ENCODE measurements at places on chromosomes 3 and 15. TPM values are rescaled to one million over a fixed set of nuclear protein-coding genes. Genes with fewer than 3 reads are reported as not detected.

- no peak for DNase-seq
Measured at GRCh38 chr3:185943760-185944106, 5.9 kb upstream of the TRA2B start.

TMEM87A gene
- total RNA-seq = 42.4 TPM

DNA sequence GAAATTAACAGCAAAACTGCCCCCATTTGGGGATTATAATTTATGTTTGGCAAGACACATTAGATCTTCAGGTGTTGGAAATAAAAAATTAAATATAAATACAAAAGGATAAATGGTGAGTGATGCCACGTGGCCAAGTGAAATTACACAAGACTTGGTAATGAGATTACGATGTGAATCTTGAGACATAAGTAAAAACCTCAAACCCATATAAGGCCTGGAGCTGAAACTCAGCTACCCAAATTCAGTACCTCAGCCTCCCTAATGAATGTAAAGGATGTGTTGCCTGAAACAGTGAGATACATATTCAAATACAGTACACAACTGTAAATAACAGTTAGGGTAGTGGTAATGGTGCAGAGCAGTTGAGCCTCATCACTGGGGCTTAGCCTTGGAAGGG, 1146.6 kb downstream of the OTOL1 start:
- DNase-seq = no peak

IL20RB gene
- 1.1 TPM for total RNA-seq

DNA sequence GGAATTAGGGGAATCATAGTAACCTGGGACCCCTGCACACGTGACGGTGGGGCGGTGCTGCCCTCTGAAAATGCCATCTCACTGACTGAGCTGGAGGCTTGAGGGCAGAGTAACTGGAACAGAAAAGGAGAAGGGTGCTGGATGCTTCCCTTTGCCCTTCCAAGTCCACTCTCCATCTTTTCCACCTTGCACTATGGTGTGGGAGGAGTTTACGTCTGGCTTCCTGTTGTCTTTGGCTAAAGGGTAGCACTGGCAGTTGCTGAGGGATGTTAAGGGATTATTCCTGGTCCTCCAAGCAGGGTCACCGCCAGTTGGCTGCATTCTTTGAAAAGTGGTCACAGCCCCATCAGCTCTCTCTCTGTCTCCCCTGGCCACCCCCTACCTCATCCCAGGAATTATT, 129.4 kb upstream of the SNTN start:
- DNase-seq = peak; percentile 37

GRCh38 chr3:55885721-55886120, 398.6 kb upstream of the WNT5A start:
- DNase-seq = peak; percentile 39

DNA sequence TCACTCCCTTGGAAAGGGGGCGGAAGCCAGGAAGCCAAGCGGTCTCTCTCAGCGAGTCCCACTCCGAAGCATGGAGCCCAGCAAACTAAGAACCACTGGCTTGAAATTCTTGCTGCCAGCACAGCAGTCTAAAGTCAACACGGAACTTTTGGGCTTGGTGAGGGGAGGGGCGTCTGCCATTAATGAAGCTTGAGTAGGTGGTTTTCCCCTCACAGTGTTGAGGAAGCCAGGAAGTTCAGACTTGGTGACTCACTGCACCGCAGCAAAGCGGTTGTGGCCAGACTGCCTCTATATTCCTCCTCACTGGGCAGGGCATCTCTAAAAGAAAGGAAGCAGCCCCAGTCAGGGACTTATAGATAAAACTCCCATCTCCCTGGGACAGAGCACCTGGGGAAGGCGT, 665.4 kb upstream of the CBLB start:
- DNase-seq = peak; percentile 97

DNA sequence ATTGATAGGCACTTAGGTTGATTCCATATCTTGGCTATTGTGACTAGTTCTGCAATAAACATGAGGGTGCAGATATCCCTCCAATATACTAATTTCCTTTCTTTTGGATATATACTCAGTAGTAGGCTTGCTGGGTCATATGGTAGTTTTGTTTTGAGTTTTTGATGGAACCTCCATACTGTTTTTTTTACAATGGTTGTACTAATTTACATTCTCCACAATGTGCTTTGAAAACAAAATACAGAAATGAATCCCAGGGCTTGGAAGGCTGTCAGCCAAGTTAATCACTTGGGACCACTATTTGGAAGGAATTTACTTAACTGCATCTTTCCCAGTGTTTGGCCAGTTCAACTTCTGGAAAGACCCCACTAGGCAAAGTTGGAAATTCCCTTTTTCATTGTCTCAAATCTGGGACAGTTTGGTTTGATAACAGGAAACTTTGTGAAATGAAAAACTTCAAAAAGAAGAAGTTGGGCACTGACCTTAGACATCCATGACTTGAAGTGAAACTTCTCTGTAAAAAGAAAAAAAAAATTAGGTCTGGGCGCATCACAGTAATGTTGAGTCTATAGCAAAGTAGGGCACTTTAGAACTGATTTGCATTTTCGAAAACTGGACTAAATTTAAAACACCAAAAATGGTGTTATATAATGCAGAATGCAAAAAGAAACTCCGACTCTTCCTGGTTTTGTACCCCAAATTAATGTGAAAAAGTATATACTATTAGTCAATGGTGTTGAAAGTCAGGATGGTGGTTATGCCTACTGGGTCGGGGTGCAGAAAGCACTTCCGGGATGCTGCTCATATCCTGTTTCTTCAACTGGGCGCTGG, 6.0 kb downstream of the CTSH start:
- no peak for DNase-seq

DNA sequence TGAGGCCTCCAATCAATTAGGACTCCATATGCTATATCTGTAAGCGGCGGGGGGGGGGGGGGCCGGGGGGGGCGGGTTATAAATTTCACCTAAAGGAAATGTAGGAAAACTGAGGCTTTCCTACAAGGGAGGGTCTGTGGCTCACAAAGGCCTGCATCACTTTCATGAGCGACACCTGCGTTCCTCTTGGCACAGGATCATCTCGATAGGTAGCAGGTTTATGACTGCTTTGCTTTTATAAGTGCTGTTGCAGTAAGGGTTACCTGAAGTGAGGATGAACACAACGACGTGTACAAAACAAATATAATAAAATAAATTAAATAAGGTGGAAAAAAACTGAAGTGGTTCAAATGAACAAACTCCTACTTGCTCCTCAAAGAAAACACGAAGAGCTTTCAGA, 194.3 kb downstream of the FOXP1 start:
- DNase-seq = no peak

DNA sequence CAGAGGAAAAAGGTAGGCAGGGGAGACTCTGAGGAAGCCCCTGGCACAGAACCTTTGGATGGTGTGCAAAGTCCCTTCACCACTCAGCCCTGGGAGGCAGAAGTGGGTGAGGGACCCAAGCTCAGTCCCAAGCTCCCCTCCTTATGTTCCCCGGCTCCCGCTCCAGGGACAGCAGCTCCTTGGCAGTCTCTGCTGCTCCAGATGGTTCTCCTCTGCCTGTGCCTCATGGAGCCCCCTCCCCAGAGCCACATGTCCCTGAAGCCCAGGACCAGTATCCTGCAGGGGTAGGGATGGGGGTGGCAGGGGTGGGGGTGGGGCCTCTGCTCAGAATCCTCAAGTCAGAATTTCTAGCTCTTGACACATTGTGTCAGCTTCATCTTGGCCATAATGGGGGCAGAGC, 8.0 kb upstream of the CAMKV start:
- DNase-seq = no peak

OXSR1 gene
- total RNA-seq = 35.6 TPM

DNA sequence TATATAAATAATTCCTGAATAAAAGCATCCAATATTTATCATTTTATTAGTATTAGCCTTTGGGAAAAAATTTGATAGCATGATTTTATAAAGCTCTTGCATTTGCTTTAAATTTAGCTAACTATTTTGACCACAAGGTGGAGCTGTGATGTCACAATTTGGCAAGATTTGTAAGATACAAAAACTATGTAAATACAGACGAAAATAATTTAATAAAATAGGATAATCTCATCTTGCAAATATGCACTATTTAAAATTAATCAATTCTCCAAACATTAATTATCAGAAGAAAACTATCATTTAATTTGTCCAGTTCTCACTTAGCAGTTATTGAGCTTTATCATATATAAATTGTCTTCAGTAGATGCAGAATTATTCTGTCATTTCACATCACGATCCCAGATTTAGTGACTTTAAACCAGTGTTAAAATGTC, 95.4 kb downstream of the PLOD2 start:
- peak; percentile 41 for DNase-seq

- DNase-seq = no peak
Measured at GRCh38 chr15:65392368-65392767, 14.6 kb upstream of the IGDCC3 start.

DNA sequence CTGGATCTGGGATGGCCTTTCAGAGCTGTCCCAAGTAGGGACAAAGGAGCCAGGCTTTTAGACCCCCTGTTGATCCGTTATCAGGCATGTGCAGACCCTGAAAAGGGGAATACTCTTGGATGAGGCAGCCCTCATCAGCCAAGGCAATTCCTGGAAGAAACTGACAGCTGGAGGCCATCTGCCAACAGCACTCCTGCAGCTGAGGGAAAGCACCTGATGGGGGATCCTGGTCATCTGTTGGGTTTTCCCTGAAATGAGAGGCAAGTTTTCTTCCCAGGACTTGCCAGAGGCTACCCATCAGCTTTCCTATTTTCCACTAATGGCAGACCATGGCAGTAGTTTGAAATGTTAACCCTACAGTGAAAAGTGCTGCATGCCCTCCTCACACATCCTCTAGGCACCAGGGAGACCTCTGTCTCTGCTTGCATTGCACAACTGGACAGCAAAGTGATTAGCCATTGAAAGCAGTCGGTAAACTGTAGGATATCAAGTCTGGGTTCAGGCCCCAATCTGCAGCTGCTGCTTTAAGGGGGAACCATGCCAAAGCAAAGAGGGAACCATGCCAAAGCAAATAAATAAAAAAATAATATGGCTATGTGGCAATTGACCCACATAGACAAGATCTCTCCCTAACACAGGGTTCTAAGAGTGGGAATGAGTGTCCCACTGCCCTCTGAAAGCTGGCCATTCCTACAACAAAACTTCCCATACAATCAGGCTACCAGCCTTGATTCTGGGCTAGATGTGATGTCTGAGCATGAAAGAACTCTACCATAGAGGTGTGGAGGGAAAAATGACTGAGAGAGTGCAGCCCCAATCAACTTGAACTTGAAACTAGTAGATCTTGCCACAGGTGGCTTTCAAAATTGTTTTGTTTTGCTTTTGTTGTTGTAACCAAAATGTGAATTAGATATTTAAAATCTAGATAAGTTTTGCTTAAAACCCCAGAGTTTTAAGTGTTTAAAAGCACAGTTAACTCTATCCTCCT, 232.0 kb upstream of the STT3B start:
- DNase-seq = no peak

GP9 gene
- not detected for total RNA-seq

- DNase-seq = no peak
Measured at GRCh38 chr3:98887684-98888083, 13.8 kb downstream of the DCBLD2 start.

SEMA3F gene
- 45.7 TPM for total RNA-seq

RYR3 gene
- 0.02 TPM for total RNA-seq

PARP15 gene
- total RNA-seq = not detected

PRICKLE2 gene
- total RNA-seq = 7.6 TPM

KLHL40 gene
- not detected for total RNA-seq

GREM1 gene
- not detected for total RNA-seq

DNA sequence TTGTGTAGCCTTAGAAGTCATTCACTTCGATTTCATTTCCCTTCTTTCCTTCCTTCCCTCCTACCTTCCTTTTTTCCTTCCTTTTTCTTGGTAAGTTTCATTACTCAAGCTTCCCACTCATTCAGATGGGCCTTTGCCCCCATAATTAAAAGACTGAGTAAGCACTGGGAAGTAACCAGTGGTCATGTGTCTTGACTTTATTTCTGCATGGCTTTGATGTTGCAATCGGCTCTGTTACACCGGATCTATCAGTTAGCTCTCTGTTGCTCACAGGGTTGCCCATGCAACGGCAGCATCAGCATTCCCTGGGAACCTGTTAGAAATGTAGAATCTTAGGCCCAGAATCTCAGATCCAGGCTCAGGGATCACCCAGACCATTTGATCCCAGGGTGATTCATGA, 25.6 kb upstream of the LARS2 start:
- peak; percentile 13 for DNase-seq

AMOTL2 gene
- 197 TPM for total RNA-seq

GRCh38 chr15:57609805-57610529, 18.3 kb downstream of the MYZAP start:
- peak; percentile 83 for DNase-seq

DNA sequence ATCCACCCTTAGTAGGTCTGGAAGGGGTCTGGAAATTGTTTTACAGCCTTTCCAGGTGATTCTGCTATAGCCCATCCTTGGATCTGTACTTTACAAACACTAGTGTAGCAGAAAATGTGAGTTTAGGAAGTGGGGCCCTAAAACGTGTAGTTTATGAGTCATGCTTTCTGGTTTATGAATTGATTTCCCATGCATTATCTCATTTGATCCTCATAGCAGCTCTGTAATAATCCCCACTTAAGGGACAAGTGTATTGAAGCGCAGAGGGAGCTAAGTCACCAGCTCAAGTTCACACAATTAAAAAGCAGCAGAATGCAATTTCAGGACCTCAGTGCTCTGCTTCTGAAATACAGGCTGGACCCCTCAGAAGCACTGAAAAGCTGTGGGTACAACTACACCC, 22.7 kb upstream of the STARD5 start:
- DNase-seq = no peak

DNA sequence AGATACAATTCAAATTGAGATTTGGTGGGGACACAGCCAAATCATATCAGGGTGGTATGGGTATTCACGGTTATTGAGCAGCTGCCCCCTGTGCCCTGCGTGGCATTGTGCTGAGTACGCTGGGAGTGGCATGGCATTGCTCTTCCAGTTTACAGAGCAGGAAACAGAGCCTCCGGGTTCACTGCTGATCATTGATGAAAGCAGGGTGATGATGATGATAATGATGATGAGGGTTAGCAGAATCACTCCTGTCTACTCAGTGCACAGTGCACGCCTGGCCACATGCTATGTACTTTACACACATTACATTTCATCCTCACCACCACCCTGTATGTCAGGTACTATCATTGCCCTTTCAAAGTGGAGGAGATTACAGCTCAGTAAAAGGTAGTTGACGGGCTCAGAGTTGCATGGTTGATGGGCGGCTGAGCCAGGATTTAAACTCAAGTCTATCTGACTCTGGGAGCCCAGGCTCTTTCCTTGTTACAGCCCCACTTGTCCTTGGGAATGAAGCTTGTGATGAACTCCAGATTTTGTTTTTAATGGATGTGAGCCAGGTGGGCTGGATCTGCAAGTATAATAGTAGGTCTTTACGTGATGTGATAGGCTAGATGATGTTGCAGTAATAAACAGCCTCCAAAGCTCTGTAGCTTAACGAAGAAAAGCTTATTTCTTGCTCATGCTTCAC, 87.6 kb upstream of the MYZAP start:
- DNase-seq = no peak

- no peak for DNase-seq
Measured at GRCh38 chr3:85790445-85791030, 831.7 kb downstream of the CADM2 start.

GRCh38 chr3:109382588-109382987, 45.2 kb upstream of the DPPA4 start:
- no peak for DNase-seq

All from HT1080 (cell line).